ENCODE measurements at places on chromosomes 7 and 10. TPM values are rescaled to one million over a fixed set of nuclear protein-coding genes. Genes with fewer than 3 reads are reported as not detected.

DNA sequence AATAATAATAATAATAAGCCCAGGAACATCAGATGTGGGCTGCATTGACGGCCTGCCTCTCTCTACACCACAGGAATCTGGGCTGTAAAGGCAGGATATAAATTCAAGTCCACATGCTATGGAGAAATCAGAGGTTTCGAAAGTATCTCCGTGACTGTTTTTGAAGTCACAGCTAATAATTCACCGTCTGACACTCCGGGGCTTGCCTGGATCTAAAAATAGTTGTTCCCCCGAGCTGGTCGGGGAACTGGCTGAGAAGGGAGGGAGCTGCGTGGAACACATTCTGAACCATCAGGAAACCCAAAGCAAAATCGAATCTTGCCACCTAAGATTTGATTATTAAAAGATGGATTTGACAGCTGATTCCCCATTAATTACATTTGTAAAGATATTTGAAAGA, 35.4 kb downstream of the KLF6 start:
- no peaks in the 10 kb centered on the region for H3K4me1 ChIP-seq
- H3K27ac ChIP-seq: no peak overlapping the region

DNA sequence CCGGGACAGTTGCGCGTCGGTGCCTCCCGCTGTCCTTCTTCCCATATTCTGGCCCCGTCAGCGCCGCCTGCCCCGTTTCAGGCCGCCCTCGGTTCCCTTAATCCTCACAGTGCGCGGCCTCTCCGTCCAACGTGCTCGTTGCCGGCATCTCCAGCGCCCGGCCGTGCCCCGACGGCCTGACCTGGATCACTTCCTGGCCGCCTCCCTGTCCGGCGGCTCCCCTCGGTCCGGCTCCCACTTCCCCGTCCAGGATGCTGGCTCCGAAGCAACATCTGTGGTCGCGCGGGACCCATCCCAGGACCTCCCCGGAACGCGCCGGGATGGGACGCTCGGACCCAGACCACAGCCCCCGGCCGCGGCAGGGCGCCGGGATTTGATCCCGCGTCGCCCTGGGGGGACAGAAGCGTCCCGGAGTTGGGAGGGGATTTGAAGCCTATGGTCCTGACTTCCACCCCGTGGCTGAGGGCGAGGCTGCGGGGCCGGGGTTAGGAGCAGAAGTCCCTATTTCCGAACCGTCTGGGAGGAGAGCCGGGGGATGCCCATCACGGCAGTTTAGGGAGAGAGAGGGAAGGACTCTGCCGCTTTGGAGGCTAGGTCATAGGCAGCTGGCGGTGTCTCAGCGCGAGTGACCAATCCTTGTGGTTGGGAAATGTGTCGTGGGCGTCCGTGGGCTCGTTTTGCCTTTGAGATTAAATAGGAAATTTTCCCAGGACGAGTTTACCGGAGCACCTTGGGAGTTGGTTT, 53.8 kb downstream of the KCTD7 start:
- peak; percentile 85 for DNase-seq
- no peaks in the 10 kb centered on the region for H3K27me3 ChIP-seq
- no peaks in the 10 kb centered on the region for H3K36me3 ChIP-seq
- no peaks in the 10 kb centered on the region for H3K4me1 ChIP-seq

DNA sequence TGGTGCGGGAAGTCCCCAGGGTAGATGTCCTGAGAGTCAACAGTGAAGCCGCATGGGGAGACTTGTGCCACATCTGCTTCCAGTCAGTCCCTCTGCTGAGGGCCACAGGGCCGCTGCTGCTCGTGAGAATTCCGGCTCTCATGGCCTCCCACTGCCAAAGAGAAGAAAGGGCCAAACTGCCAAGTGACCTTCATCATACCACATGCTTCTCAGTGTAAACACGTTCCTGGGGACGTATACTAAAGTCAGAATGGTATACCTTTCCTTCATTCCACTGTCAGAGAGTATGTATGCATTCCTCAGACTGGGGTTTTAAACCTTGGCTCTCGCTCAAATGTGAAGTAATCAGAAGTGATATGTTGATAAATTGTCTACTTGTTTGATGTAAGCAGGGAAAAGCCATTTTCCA, 52.8 kb upstream of the SEC61G start:
- H3K4me1 ChIP-seq: peaks cover 3% of the 10 kb centered on the region
- H3K27ac ChIP-seq: no peak overlapping the region
- H3K36me3 ChIP-seq: no peaks in the 10 kb centered on the region
- H3K4me3 ChIP-seq: no peak overlapping the region

ARHGAP22 gene
- polyA plus RNA-seq: 15.1 TPM

DNA sequence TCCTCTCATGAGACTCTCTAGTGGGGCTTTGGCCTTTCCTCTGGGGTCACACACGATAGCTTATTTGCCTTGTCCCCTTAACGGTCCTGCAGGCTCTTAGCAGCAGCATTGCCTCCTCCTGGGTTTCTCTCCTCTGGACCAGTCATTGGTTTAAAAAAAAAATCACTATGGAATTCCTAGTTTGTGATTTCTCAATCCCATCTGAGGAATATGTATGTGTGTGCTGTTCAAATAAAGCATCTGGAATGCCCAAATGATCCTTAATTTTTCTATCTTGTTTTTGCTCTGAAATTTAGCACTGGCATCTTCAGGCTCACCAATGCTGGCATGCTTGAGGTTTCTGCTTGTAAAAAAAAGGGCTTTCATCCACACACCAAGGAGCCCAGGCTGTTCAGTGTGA, 30.5 kb downstream of the ACTA2 start:
- no peak overlapping the region for H3K4me3 ChIP-seq
- DNase-seq: no peak

- H3K4me3 ChIP-seq: peak overlapping the region; percentile 75
- peak; percentile 88 for DNase-seq
- no peaks in the 10 kb centered on the region for H3K27me3 ChIP-seq
- peaks cover 3% of the 10 kb centered on the region for H3K4me1 ChIP-seq
- peak overlapping the region; percentile 87 for H3K27ac ChIP-seq
These were observed 102.2 kb upstream of the ZNF438 start for GRCh38 chr10:31133792-31134310.

GRCh38 chr7:28980451-28981160, 22.5 kb upstream of the TRIL start:
- no peaks in the 10 kb centered on the region for H3K36me3 ChIP-seq
- no peaks in the 10 kb centered on the region for H3K27me3 ChIP-seq
- DNase-seq: no peak
- no peak overlapping the region for H3K4me3 ChIP-seq
- H3K27ac ChIP-seq: no peak overlapping the region
- no peaks in the 10 kb centered on the region for H3K4me1 ChIP-seq

GRCh38 chr10:131959841-131960240, 21.9 kb downstream of the BNIP3 start:
- no peaks in the 10 kb centered on the region for H3K4me1 ChIP-seq
- H3K36me3 ChIP-seq: no peaks in the 10 kb centered on the region
- no peak overlapping the region for H3K4me3 ChIP-seq
- no peaks in the 10 kb centered on the region for H3K27me3 ChIP-seq
- DNase-seq: no peak

- H3K4me3 ChIP-seq: no peak overlapping the region
- H3K36me3 ChIP-seq: no peaks in the 10 kb centered on the region
- H3K27ac ChIP-seq: no peak overlapping the region
- no peaks in the 10 kb centered on the region for H3K27me3 ChIP-seq
These were observed 501.5 kb downstream of the LRMDA start for GRCh38 chr10:75932921-75933320.
